ENCODE measurements at places on chromosomes 7 and 10.

GRCh38 chr10:95459446-95460045, 101.6 kb downstream of the SORBS1 start:
- no peak for DNase-seq

DNA sequence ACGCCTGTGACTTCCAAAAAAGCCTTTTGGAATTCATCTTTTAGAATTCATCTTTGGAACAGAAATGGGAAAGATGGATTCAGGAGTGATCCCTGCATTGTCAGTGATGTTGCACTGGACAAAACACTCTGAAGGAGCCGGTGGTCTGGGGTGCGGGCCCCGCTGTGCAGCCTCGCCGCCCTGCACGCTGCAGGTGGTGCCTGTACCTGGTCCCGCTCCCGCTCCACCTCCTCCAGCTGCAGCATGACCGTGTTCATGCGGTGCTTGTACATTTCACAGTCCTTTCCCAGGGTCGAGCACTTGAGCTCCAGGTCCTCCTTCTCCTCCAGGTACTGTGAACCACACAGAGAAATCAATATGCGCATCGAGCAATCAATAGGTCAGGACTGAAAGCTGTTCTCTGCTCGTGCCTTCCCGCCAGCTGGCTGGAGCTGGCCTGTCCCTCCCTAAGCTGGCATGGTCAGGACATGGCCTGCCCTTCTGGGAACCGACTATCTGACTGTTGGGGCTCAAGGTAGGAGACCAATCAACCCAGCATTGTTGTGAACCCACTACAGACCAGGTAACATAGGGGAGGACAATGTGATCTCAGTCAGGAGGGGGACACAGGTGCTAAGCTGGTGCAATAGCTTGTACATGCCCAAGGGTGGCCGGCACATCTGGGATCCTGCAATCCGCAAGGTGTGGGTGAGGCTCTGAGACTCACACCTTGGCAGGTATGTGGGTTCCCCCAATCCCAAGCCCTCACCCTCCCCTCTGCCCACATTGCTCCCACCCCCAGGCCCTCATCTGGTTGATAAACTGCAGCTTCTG, 93.8 kb upstream of the GNA12 start:
- no peak for DNase-seq

GRCh38 chr7:16431646-16432424, 10.5 kb upstream of the CRPPA start:
- DNase-seq = no peak

- no peak for DNase-seq
Observed at GRCh38 chr10:101749047-101750016, 26.6 kb downstream of the FGF8 start.

DNA sequence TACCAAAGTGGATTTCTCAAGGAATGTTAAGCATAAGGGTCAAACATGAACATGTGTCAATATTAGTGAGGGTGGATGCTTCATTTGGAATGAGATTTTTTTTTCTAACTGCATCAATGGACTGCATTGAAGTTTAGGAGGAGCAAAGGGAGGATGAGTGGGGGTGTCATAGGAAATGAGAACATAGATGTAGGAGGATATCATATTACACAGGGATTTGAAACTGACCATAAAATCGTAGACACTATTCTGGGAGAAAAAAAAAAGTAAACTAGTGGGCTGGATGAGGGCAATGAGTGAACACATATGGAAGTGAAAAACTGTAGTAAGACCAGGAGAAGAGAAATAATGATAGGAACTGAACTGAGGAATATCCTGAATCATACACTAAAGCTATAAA, 109.4 kb downstream of the SEMA3A start:
- DNase-seq = no peak

DNA sequence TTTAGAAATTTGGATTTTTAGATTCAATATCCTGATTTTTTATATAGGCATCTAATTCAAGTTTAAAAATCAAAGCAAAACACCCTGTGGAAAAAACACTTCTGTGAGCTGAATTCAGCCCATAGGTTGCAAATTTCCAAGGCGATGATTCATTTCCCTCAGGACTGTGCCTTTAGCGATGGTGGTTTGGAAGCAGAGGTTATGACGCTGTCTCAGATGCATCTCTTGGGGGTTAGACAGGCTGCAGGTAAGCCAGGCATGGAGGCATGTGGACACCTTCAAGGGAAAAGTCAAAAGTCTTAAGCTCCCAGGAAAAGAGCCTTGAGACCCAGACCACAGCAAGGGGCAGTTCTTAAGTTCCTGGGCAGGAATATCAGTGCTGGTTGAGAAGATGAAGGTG, 9.5 kb upstream of the FRA10AC1 start:
- no peak for DNase-seq

- no peak for DNase-seq
Observed at GRCh38 chr7:98985406-98985805, 107.1 kb downstream of the TRRAP start.

GRCh38 chr10:116836083-116836482, 13.2 kb upstream of the ENO4 start:
- DNase-seq = no peak

DNA sequence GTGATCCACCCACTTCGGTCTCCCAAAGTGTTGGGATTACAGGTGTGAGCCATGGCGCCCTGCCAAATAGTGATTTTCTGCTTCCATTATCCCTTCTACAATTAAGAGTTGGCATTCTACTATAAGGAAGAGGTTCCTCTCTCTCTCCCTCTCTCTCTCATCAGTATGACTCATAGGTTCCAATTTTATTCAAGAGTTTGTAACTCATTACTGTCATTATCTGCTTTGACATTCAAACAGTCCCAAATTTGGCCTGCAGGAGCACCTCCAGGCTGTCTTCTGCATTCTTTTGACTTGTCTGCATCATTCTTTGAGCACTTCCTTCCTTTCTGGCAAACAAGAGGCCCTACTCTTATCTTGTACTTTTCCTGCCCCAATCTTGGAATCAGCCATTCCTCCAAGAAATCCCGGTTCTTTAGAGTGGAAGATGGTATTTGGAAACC, 33.2 kb upstream of the CALU start:
- no peak for DNase-seq

GRCh38 chr7:1100386-1100785, 12.5 kb downstream of the GPER1 start:
- DNase-seq = no peak

- no peak for DNase-seq
Observed at GRCh38 chr7:47093320-47094234, 488.3 kb downstream of the TNS3 start.

Data from activated T-helper 1 cell treated with Interleukin-2 at 50 U/mL for 16 hours (primary cell).